Activated CD4-positive, alpha-beta T cell treated with anti-CD3 and anti-CD28 coated beads for 36 hours (primary cell): ENCODE measurements at places on chromosomes 7 and 10. TPM values are rescaled to one million over a fixed set of nuclear protein-coding genes. Genes with fewer than 3 reads are reported as not detected.
A peak's percentile ranks its signal among the peaks of the same experiment; 100 is the strongest.

MPP7 gene
- 10.9 TPM for total RNA-seq

FANK1 gene
- 1.0 TPM for total RNA-seq

CEP41 gene
- total RNA-seq = 19.7 TPM

PDK4 gene
- total RNA-seq = not detected

GRCh38 chr10:23686722-23687121 is 247.8 kb downstream of the OTUD1 start:
- no peaks in the 10 kb centered on the region for H3K4me1 ChIP-seq
- no peak for DNase-seq
- H3K4me3 ChIP-seq = no peak overlapping the region
- H3K27me3 ChIP-seq = peaks cover 11% of the 10 kb centered on the region

DNA sequence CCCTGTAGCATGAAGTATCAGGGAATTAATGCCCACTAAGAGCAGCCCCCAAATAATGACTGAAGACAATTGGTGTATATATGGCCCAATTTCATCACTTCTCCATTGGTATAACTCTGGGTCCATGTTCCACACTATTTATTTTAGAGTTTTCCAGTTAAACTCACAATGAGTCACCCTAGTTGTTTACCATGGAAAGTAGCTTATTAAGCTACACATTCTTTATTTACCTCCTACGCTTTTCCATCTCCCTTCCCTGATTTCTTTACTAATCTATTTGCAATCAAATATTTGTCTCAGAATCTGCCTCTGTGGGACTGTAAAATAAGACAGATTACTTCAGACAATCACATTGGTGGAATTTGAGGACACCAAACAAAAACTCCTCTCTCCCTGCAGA is 655.6 kb downstream of the SORCS1 start:
- no peak for DNase-seq
- no peaks in the 10 kb centered on the region for H3K4me1 ChIP-seq
- H3K36me3 ChIP-seq = no peaks in the 10 kb centered on the region

GRCh38 chr10:83603708-83604107 is 535.6 kb upstream of the GHITM start:
- H3K36me3 ChIP-seq = no peaks in the 10 kb centered on the region
- H3K4me3 ChIP-seq = no peak overlapping the region
- no peaks in the 10 kb centered on the region for H3K27me3 ChIP-seq
- H3K27ac ChIP-seq = no peak overlapping the region

- no peaks in the 10 kb centered on the region for H3K36me3 ChIP-seq
- peaks cover 3% of the 10 kb centered on the region for H3K4me1 ChIP-seq
- H3K27me3 ChIP-seq = peaks cover 19% of the 10 kb centered on the region
- H3K27ac ChIP-seq = no peak overlapping the region
- DNase-seq = peak; percentile 87
Observed at GRCh38 chr10:30392564-30392990, 41.4 kb upstream of the MAP3K8 start.

DNA sequence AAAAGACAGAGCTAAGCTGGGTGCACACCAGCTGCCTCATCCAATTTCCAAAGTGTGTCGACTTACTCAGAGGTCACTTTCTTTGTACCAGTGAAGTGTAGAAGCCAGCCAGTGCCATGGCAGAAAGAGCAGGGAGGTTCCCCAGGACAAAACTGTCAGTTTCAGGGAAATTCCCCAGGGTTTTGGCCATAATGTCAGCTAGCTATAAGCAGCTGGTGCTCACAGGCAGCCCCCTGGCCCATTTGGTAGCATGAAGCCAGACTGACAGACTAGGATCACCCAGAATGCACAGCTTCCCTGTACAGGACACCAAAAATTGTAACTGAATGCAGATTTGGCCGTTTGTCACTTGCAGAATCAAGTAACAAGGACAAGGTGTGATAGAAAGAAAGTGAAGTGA is 28.6 kb downstream of the MRPL32 start:
- no peaks in the 10 kb centered on the region for H3K36me3 ChIP-seq
- H3K4me1 ChIP-seq = peaks cover 11% of the 10 kb centered on the region
- no peak overlapping the region for H3K4me3 ChIP-seq
- DNase-seq = no peak
- H3K27me3 ChIP-seq = peaks cover 9% of the 10 kb centered on the region

DNA sequence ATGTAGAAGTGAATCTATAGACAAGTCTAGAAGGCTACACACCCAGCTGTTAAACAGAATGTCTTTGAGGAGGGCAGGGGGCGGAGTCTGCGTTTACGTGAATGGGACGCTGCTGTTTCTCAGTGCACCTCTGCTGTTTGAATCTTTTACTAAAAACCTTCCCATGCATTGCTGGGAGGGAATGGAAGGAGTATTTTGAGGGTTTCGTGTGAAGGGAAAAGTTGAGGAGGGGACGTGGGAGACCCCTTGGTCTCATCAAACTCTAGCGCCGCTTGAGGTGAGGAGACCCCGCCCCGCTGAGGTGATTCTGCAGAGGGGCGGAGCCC is 492 bp upstream of the VCL start:
- H3K4me3 ChIP-seq = peak overlapping the region; percentile 89
- DNase-seq = no peak
- peak overlapping the region; percentile 97 for H3K27ac ChIP-seq
- peaks cover 3% of the 10 kb centered on the region for H3K36me3 ChIP-seq

GRCh38 chr7:134289423-134289822 is 27.3 kb downstream of the SLC35B4 start:
- peaks cover 13% of the 10 kb centered on the region for H3K36me3 ChIP-seq
- H3K4me1 ChIP-seq = no peaks in the 10 kb centered on the region
- no peaks in the 10 kb centered on the region for H3K27me3 ChIP-seq
- no peak overlapping the region for H3K27ac ChIP-seq
- no peak overlapping the region for H3K4me3 ChIP-seq
- no peak for DNase-seq

- no peak overlapping the region for H3K27ac ChIP-seq
- peaks cover 1% of the 10 kb centered on the region for H3K27me3 ChIP-seq
- no peak for DNase-seq
- no peaks in the 10 kb centered on the region for H3K4me1 ChIP-seq
Observed at GRCh38 chr10:69869291-69869961, 67.7 kb downstream of the COL13A1 start.

- no peak overlapping the region for H3K4me3 ChIP-seq
- H3K27ac ChIP-seq = no peak overlapping the region
- H3K4me1 ChIP-seq = no peaks in the 10 kb centered on the region
- no peaks in the 10 kb centered on the region for H3K27me3 ChIP-seq
- H3K36me3 ChIP-seq = no peaks in the 10 kb centered on the region
Observed at GRCh38 chr7:2387897-2388636, 15.3 kb upstream of the CHST12 start.

GRCh38 chr7:123727071-123727837 is 21.5 kb downstream of the WASL start:
- no peak overlapping the region for H3K4me3 ChIP-seq
- no peak for DNase-seq
- no peaks in the 10 kb centered on the region for H3K27me3 ChIP-seq
- no peak overlapping the region for H3K27ac ChIP-seq
- H3K36me3 ChIP-seq = peaks cover 16% of the 10 kb centered on the region
- H3K4me1 ChIP-seq = peaks cover 44% of the 10 kb centered on the region

GRCh38 chr7:50607524-50608125 is 42.4 kb upstream of the DDC start:
- H3K4me3 ChIP-seq = no peak overlapping the region
- no peaks in the 10 kb centered on the region for H3K27me3 ChIP-seq
- no peak overlapping the region for H3K27ac ChIP-seq
- no peak for DNase-seq
- H3K4me1 ChIP-seq = peaks cover 29% of the 10 kb centered on the region

- no peak overlapping the region for H3K27ac ChIP-seq
- no peaks in the 10 kb centered on the region for H3K36me3 ChIP-seq
- H3K4me3 ChIP-seq = no peak overlapping the region
- no peaks in the 10 kb centered on the region for H3K27me3 ChIP-seq
Observed at GRCh38 chr10:10804061-10804460, 213.6 kb upstream of the CELF2 start.

GRCh38 chr7:138338361-138338760 is 121.7 kb upstream of the TRIM24 start:
- H3K4me3 ChIP-seq = no peak overlapping the region
- H3K36me3 ChIP-seq = no peaks in the 10 kb centered on the region
- DNase-seq = no peak
- H3K4me1 ChIP-seq = no peaks in the 10 kb centered on the region

GRCh38 chr10:15540727-15541126 is 169.6 kb upstream of the FAM171A1 start:
- peaks cover 9% of the 10 kb centered on the region for H3K27me3 ChIP-seq
- H3K4me3 ChIP-seq = no peak overlapping the region
- DNase-seq = no peak
- no peak overlapping the region for H3K27ac ChIP-seq

GRCh38 chr7:74665296-74665938 is 7.9 kb downstream of the GTF2I start:
- H3K4me3 ChIP-seq = no peak overlapping the region
- no peak for DNase-seq
- H3K4me1 ChIP-seq = peaks cover 64% of the 10 kb centered on the region
- peaks cover 56% of the 10 kb centered on the region for H3K36me3 ChIP-seq
- H3K27ac ChIP-seq = peak overlapping the region; percentile 37
- no peaks in the 10 kb centered on the region for H3K27me3 ChIP-seq

DNA sequence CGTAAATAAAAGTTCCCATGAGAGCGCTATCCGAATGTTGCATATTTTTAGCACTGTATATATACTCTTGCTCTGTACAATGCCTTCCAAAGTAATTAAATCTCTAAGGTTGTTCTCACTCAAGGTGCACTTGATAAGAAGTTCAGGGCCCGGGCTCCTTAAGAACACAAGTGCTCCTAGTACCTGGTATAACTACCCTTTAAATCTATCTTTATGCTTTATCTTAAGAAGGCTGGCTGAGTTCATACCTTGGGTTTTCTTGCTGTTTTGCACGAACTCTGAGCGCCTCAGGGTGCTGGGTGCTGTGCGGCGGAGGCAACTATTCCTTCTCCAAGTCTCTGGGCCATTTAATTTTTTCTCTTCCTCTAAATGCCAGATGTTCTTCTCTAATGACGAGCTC is 80.4 kb downstream of the DNMBP start:
- no peak overlapping the region for H3K27ac ChIP-seq
- peaks cover 17% of the 10 kb centered on the region for H3K4me1 ChIP-seq
- no peak overlapping the region for H3K4me3 ChIP-seq
- no peaks in the 10 kb centered on the region for H3K36me3 ChIP-seq
- no peak for DNase-seq
